ENCODE measurements at places on chromosomes 5 and 9. TPM values are rescaled to one million over a fixed set of nuclear protein-coding genes. Genes with fewer than 3 reads are reported as not detected.

DNA sequence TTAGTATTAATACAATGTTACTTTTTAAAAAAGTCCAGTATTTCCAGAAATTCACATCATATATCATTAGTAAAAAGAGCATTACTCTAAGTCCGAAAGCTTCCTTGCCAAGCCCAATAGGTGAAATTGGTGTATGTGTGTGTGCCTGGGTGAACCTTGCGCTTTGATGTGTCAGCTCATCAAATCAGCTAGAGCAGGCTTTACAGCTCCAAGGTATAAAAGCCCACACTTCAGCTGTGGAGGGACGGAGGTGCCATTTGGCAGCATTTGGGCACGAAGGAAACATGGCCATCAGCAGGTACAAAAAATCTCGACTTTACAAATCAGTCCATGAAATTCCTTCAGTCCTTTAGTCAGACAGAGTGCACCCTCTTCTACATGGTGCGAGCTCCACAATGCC, 76.5 kb upstream of the IL7R start:
- DNase-seq: no peak

DNA sequence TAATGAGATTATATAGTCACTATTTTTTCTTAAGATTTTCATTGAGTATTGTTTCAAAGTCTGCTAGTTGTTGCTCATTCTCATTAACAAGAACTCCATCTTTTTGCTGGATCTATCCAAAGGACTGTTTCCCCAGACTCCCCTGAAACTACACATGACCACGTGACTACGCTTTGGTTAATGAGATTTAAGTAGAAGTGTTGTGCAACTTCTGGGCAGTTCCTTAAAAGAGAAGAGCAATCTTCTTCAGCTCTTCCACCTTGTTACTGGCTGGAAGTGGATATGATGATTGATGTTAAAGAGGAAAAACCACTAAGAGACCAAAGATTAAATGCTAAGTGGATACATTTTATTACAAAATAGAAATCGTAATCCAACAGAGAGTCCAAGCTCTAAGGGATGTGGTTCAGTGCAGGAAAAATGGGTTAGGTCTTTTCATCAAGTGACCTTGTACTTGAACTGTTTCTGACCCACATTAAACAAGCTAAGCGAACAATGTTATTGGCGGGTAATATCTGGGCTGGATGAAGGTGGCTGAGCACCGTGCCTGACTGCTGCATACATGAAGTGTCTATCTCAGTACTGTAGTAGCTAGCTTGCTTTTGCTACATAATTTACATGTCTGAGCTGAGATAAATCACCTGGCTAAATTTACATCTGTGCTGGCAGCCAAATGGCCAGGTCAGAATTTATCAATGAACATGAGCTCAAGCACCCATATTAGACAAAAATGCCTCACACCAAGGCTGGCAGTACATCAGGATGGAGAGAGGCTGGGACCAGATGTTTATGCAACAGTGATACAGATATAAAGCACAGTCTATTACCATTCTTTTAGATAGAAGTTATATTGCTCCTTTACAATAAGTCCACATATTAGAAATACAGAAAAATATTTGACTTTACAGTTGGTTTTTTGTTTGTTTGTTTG, 7.5 kb upstream of the CTNNAL1 start:
- DNase-seq: no peak

- DNase-seq: no peak
Measured at GRCh38 chr9:21121595-21122251, 19.9 kb downstream of the IFNW1 start.

Gene NUTM2F
- total RNA-seq: not detected

DNA sequence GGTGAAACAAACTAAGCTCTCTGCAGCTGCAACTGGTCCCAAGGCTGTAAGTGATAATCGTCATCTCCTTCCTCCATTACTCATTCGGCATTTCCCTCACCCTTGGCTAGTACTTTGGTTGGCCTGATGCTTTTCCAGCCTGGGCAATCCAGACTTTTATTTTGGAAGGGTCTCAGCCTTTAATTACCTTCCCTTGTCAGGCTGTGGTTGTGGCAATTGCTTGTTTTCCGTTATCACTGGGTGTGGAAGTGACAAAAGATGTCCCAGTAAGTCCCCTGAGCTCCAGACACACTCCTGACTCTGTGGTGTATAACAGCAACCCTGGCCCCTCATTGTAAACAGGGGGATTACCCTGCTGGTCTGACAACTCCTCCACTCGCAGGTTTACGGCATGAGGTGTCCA, 6.3 kb upstream of the FAF2 start:
- peak; percentile 70 for DNase-seq

- peak; percentile 49 for DNase-seq
Measured at GRCh38 chr5:153831973-153832372, 206.7 kb downstream of the FAM114A2 start.

Gene ZBTB43
- total RNA-seq: 15.1 TPM

Gene PCDHA6
- total RNA-seq: not detected

Gene SOWAHA
- not detected for total RNA-seq
